Activated CD8-positive, alpha-beta T cell treated with anti-CD3 and anti-CD28 coated beads for 36 hours (primary cell): ENCODE measurements at places on chromosomes 12 and 14.

DNA sequence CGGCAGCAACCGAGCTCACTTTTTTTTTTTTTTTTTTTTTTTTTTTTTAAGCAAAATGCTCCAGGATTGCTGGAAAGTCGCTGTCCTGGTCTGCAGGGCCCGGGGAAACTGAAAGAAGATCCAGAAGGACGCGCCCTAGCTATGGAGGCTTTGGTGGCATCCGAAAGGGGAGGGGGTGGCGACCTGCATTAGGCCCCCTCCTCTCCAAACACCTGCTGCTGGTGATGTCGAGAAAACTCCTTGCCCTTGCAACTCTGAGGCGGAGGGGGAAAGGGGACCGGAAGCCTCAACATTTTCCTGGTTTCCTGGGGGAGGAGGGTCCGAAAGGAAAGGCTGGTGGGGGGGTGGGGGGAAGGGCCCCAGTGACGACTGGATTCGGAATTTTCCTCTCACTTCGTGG is 421.1 kb downstream of the VRK1 start:
- no peak for DNase-seq

- DNase-seq = no peak
These were observed 13.1 kb downstream of the EMP1 start for GRCh38 chr12:13209436-13210235.

DNA sequence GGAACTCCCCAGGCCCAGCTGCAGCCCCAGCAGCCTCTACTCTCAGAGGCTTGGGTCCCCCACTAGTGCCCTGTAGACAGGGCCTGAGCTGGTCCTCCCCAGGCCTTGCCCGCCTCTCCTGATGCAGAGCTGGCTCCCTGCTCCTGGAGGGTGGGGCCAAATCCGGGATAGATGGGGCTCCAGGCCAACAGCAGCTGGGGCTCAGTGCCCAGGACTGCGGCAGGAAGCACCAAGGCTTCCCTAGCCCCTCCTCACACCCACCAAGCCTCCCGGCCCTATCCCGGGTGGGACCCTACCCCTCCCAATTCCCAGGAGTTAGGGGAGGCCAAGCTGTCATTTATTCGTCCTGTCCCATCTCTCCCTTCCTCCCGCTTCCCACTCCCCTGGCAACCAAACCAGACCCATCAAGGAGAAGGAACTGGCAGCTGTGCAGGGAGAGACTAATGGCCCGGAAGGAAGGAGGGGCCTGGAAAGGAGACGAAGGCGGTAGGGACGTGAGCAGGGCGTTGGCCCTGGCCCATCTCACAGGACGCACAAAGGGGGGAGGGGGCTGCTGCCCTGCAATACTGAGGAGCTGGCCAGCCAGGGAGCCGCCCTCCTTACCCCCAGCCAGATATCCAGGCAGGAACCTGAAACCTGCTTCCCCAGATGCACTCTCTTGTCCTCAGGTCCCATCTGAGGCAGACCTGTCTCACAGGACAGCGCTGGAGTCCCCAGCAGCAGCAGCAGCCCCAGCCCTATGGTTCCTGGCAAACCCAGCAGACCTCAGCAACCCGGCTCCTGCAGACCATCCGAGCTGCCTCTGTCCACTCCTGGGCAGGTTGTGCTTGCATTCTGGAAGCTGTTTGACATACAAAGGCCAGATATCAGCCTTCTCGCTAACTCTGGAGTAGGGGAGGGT is 1.6 kb upstream of the PRPH start:
- DNase-seq = no peak

DNA sequence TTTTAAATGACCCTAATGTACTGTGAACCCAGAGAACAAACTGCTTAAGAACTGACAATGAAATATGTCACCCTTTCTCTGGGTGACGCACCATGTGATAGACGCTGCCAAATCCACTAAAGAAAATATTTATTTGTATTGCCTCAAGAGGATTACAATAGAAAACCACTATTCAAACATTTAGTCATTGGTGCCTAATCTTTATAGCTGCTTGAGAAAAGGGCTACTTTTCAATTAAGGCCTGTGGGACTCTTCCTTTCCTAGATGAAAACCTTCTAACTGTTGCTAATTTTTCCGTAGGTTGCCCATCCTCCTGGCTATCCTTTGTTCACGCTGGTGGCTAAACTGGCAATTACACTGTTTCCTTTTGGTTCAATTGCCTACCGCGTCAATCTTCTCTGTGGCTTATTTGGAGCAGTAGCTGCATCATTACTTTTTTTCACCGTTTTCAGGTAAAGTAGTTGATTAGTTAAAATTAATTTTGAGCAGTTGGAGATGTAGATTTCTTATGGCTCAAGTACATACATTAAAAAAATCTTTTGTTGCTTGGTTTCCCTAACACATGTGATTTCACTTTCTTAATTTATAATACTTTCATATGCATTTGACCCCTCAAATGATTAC is 6.0 kb downstream of the TMEM260 start:
- no peak for DNase-seq
